Fibroblast of pulmonary artery (primary cell): ENCODE measurements at places on chromosomes 5 and 9.

GRCh38 chr5:122402955-122403685, 91.1 kb downstream of the SNCAIP start:
- DNase-seq: no peak

DNA sequence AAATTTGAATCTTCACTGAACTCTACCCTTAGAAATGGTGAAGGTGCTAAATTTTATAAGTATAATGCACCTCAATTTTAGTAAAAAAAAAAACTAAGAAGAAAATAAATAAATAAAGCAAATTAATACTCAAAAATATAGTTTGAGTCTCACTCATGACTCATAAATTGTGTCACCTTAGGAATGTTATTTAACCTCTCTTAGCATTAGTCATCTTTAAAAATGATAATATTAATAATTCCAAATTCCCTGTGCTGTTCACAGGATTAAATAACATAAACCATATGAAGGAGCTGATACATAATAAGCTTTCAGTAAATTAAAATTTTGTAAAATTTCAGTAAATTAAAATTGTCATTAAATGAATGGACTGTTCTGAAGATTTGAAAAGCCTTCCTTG, 339.8 kb upstream of the RGMB start:
- DNase-seq: peak; percentile 43

GRCh38 chr5:117455236-117456233, 880.9 kb upstream of the SEMA6A start:
- no peak for DNase-seq

- no peak for DNase-seq
Observed at GRCh38 chr9:14318361-14318760, 4.4 kb upstream of the NFIB start.

GRCh38 chr5:114449860-114450421, 88.1 kb downstream of the KCNN2 start:
- peak; percentile 68 for DNase-seq

DNA sequence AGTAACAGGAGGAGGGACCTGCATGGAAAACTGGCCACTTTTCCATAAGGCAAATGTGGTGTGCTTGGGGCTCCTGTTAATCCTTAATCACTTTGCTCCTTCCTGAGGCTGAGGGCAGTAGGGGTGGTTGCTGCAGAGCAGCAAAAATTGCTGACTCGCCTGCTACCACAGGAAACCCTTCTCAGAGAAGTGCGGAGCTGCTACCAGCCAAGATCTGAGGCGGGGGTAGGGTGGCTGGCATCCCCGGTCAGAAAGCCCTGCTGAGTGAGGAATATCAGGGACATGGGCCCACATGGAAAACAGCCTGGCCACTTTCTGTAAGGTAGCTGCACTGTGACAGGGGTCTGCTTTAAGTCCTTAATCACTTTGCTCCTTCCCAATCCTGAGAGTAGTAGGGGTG, 192.4 kb upstream of the GHR start:
- no peak for DNase-seq

GRCh38 chr5:156582193-156582598, 255.2 kb downstream of the SGCD start:
- DNase-seq: no peak

GRCh38 chr9:81626511-81626910, 62.8 kb downstream of the TLE1 start:
- no peak for DNase-seq

- DNase-seq: no peak
Observed at GRCh38 chr9:99167119-99167518, 54.6 kb downstream of the ALG2 start.

- no peak for DNase-seq
Observed at GRCh38 chr9:4341554-4341953, 41.7 kb upstream of the GLIS3 start.

GRCh38 chr9:91103931-91104330, 257.8 kb downstream of the AUH start:
- DNase-seq: no peak

DNA sequence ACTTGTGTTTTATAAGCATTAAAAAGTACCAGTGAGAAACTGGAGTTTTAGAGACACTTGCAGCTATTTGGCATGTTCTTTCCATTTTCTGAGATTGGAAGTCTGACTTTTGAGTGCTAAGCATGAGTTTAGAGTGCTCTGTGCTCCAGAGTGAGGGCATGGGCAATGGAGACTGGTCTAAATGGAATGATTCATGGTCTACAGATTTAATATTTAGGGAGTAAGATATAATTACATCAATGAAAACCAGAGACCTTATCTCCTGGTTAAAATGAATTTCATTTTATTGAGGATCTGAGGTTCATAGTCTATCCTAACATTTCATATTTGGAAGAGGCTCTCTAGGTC, 135.9 kb upstream of the RPS23 start:
- no peak for DNase-seq

DNA sequence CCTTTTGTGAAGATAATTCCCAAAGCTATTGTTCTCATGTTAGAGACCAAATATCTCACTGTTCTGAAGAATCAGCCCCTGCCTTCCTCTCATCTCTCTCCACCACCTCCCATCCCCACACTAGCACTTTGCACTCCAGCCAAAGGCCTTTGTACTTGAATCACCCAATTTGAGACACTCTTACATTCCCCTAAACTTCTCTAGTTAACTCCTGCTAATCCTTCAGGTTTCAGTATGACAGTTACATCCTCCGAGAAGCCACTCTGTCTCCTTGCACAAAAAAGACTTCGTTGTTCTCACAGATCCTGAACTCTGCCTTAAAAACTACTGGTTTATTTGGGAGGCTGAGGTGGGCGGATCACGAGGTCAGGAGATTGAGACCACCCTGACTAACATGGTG, 227.5 kb downstream of the PIK3R1 start:
- DNase-seq: no peak

DNA sequence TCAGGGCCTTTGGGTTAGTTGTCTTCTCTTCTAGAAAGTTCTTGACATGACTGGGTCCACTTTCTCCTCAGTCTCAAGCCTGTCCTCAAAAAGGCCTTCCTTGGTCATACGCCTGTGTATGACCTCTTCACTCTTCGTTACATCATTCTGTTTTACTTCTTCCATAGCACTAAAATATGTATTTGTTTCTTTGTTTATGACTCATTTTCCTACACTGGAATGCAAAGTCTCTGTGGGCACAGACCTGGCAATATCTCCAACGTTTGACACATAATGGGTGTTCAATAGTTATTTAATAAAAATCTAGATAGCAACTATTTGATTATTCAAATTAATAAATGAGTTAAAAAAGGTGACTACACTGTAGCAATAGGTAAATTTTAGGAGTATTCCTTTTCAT, 85.1 kb downstream of the YIPF5 start:
- no peak for DNase-seq

- DNase-seq: no peak
Observed at GRCh38 chr5:121762426-121762825, 89.3 kb upstream of the FTMT start.

DNA sequence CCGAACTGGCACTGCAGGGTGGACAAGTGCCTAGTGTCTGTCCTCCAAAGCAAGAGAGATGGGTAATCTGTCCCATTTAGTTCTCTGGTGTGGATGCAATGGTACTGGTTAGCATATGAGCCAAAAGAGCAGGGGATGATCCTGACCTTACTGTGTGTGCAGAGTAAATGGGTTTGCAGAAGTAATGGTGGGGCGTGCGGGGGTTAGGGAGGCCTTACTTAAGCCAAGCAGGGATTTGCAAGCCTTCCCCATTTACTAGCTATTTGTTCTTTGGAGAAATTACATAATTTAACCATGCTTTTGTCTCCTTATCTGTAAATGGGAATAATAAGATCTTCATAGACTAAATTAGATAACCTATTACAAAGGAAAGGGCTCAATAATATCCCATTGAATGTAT, 19.9 kb upstream of the LCP2 start:
- no peak for DNase-seq

DNA sequence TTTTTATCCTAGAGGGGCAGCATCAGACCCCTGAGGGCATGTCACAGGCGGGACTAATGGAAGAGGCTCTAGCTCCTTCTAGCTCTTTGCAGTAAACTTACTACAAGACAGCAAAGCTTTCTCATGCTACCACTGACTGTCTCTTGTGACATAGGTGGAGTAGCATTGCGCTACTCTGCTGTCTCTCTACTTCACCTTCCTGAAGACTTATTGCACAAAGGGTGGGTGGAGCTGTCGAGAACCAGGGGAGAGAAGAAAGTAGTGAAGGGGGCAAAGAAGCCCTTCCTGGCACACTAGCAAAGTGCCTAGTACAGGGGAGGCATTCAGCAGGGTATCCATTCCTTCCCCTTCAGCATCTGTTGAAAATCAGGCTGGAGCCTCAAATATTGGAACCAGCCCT, 36.1 kb upstream of the NEK6 start:
- DNase-seq: no peak

DNA sequence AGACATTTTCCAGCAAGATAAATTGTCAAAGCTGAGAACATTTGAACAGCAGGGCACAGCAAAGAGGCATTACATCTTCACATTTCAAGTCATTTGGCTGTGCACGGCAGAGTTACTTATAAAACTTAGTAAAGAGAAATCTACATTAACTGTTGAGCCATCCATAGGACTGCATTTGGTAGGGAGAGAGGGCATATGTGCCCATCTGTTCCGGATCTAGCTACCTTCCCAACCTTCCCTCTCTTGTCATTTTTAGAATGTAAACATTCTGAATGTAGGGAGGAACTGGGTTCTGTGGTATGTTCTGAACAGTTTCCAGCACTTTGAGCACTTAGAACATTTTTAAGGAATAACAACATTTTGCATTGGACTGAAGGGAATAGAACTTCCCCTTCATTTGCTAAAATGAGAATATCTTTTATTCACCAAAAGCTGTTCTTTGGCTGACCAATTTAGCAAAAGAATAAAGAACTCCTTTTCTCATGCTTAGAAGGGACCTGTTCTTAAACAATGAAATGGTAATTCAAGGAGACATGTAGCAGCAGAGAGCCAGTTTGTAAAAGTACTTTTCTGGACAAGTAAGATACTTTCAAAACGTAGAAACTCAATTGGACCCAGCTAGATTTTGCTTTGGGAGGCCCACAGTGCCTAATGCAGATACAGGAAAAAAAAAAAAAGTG, 104.4 kb downstream of the CETN3 start:
- no peak for DNase-seq

DNA sequence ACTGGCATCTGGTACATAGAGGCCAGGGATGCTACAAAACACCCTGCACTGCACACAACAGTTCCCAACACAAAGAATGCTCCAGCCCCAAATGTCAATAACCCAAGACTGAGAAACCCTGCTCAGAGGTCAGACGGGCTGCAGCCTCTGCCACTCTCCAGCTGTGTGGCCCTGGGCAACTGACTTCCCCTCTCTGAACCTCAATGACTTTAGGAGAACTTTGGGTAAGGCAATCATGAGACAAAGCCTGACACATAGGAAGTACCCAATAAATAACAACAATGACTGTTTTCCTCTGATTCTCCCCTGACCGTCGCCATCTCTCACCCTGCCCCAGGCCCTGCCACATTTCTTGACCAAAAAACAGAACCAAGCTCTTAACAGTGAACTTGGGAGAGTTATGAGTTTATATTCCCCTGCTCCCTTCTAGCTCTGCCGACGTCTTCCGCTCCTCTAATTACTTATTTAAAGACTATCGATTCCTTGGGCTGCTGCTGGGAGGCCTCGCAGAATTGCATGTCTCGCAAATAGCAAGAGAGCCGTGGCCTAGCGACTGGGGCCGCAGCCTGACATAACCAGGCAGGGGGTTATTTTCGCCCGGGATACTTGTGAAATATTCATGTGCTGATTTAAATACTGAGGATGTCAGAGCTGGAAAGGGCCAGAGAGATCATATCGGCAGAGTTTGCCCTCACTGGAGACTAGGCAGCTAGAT, 24.5 kb upstream of the CRB2 start:
- no peak for DNase-seq

- no peak for DNase-seq
Observed at GRCh38 chr5:73135429-73136054, 15.2 kb downstream of the TMEM171 start.

- no peak for DNase-seq
Observed at GRCh38 chr5:38379350-38379937, 121.1 kb downstream of the EGFLAM start.

DNA sequence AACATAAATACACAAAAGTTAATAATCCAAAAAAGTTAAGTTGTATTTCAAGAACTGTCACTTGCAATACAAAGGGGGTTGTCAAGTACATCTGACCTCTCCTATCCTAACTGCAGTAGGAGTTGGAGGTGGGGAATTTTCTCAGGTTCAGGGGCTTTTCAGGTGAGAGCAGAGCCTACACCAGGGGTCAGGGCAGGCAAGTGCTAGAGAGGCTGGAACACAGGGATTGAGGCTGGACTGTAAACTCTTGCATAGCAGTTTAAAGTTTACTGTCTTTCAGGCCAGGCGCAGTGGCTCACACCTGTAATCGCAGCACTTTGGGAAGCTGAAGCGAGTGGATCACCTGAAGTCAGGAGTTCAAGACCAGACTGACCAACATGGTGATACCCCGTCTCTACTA, 25.4 kb upstream of the RASGRF2 start:
- no peak for DNase-seq

DNA sequence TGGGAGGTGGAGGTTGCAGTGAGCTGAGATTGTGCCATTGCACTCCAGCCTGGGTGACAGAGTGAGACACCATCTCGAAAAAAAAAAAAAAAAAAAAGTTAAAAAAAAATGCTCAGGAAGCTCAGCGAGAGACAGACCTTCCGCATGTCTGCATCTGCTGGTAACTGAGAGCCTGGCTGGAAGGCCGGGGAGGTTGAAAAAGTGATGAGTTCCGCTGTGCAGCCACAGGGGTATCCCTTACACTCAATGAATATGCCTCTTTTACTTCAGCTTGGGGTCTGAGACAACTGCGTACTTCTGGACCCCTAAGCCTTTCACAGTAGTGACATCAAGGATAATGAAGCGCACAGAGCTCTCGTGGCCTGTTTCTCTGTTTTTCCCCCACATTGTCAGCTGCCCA, 179.9 kb upstream of the KLF4 start:
- DNase-seq: no peak

- no peak for DNase-seq
Observed at GRCh38 chr9:106420511-106420944, 442.4 kb upstream of the ZNF462 start.

DNA sequence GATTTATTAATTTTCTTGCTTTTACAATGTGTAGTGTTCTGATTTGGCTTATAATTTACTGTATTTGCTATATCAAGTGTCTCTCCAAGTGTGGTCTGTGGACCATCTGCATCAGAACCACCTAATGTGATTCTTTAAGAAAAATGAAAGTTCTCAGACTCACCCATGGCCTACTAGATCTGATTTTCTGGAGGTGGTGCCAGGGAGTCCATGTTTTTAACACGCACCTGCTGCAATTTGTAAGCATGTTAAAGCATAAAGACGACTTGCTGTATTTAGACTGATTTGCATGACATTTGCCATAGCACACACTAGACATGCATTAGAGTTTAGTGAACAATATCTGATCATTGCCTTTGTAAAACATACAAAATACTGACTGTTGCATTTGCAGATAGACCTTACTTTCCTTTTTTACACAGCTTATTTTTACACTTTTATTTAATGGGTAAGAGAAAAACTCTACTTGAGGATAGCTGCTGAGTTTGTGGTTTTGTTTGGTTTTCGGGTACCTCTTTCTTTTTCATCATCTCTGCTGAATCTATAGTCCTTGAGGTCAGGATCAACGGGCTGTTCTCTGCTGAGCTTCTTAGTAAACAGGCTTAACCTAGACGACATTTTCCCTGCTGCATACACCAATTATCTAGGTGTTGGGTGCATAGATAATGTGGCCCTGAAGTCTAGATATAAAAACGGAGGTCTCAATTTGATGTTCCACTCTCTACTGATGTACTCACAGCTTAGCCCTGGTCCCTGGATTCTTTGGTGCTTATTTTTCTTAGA, 138.0 kb upstream of the ZNF366 start:
- no peak for DNase-seq

GRCh38 chr9:5874048-5874447, 16.6 kb upstream of the MLANA start:
- no peak for DNase-seq
